ENCODE measurements at places on chromosomes 16 and 17.

DNA sequence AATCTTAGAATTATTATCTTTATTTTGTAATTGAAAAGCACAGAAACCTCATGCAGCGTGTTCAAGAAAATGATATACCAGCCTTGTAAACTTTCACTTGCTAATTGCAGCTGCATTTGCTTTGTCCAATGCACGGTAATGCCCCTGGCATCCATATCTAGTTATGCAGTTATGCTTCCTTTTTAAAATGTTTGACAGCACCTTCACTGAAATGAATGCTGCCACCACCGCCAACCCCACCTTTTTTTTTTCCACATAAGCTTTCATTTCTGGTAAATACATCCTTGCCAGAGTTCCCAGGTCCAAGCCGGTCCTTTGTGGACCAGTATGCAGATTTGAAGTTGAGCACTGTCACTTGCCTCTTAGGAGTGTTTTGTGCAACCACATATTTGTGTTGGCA lies 338.8 kb downstream of the WWOX start:
- no peak for DNase-seq

- DNase-seq, result peak; percentile 71
These were observed 580 bp downstream of the TANC2 start for GRCh38 chr17:62966426-62967204.

DNA sequence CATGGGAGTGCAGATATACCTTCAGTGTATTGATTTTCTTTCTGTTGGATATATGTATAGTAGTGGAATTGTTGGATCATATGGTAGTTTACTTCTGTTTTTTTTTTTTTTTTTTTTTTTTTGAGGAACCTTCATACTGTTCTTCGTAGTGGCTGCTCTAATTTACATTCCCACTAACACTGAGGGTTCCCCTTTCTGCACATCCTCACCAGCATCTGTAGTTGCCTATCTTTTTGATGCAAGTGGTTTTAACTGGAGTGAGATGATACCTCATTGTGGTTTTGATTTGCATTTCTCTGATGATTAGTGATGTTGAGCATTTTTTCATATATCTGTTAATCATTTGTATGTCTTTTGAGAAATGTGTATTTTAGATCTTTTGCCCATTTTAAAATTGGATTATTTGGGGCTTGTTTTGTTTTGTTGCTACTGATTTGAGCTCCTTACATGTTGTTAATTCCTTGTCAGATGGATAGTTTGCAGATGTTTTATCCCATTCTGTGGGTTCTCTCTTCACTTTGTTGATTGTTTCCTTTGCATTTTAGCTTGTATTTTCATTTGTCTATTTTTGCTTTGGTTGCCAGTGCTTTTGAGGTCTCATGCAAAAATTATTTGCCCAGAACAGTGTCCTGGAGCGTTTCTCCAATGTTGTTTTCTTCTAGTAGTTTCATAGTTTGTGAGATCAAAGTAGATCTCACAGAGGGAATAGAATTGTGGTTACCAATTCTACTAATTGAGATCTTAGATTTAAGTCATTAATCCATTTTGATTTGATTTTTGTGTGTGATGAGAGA lies 25.0 kb upstream of the BCAS3 start:
- no peak for DNase-seq

DNA sequence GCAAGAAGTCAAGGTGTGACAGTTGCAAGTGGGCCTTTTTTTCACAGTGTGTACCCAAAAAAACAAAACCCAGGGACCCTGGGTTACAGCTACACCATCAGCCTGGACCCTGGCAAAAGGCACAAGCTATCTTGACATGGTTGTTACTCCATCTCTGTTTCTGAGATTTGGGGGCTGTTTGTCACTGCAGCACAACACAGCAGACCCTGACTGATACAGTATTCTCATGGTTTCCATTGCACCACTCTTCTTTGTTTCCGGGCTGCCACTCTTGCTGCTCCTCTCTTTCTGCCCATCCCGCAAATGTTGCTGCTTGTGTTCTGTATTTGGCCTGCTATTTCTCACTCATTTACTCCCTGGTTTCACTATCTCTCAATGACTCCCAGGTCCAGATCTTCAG lies 55.2 kb downstream of the C16orf78 start:
- DNase-seq, result no peak

- no peak for DNase-seq
These were observed 35.4 kb downstream of the SYT17 start for GRCh38 chr16:19203374-19203966.

- peak; percentile 67 for DNase-seq
These were observed 18.2 kb upstream of the ABR start for GRCh38 chr17:1197781-1198490.

- DNase-seq, result no peak
These were observed 83.8 kb upstream of the HS3ST4 start for GRCh38 chr16:25608002-25608401.

DNA sequence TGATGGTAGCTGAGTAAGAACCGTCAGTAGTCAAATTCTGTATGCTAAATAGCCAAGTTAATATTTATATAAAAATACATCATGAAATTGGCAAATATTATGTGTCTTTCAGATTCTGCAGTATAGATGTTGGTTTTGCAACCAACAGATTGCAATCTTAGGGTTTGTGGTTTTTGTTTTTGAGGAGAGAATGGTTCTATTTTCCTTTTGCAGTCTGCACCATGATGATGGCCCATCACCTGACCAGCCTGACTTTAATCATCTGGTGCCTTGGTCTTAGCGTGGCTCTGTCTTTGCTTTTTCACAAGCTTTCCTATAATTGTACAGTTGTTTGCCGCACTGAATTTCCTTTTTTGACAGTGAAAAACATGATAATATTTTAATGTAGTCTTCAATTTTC lies 50.7 kb downstream of the NUP93 start:
- no peak for DNase-seq

- DNase-seq, result no peak
These were observed 120.7 kb downstream of the RAB11FIP4 start for GRCh38 chr17:31512104-31512740.

DNA sequence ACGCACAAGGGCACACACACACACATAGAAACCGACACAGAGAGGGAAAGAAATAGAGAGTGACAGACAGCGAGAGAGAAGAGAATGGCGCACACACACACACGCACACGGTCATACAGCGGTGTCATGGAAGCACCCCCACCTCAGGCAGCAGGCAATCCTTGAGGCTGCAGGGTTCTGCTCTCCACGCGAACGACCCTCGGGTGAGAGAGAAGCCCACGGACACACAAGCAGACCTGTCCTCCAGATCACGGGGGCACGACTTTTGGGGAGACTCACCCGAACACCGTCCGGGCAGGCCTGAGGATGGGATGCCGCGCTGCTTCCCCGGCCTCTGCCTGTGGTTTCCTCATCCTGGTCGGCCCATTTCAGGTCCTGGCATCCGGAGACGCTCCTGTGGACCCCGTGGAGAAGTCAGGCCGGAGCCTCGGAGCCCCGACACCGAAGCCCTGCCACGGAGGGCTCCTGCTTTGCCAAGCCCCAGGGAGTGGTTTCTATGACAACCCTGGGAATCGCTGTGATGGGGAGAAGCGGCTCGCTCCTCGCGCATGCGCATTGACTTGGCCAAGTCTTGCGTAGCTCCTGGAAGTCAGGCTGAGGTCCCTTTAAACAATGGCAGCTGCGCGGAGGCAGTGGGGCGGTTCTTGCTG lies 118.2 kb upstream of the KCNJ18 start:
- DNase-seq, result peak; percentile 85

- no peak for DNase-seq
These were observed 79.3 kb downstream of the NQO1 start for GRCh38 chr16:69647020-69647419.

DNA sequence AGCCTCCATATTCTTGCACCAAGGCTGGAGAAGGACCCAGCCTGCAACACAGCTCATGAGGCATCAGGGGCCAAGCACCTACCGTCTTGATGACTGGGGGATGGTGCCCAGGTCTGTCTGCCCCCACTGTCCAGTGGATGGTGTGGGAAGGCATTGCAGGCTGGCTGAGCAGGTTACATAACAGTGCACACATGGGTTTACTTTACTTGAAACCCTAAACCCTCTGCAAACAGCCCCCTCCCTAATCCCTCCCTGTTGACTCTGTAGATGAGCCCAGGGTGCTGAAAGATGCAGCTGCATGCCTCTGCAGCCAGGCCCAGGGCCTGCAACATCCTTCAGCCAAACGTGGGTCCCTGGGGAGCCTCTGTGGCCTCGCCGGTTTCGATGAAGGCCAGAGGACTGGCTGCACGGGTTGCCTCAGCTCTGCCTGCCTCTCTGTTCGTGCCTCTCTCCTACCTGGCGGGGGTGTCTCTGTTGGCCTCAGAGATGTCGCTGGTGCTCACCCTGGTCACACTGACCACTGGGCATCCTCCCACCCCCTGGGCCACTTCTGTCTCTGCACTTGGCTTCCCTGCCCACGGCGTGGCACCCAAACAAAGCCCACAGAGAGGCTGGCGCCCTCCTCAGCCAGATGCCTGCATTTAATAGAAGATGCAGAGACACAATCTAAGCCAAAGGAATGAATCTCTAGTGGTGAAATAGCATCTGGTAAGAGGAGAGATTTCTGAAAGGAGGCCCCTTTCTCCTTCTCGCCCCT lies 95.1 kb downstream of the METRNL start:
- DNase-seq, result no peak

DNA sequence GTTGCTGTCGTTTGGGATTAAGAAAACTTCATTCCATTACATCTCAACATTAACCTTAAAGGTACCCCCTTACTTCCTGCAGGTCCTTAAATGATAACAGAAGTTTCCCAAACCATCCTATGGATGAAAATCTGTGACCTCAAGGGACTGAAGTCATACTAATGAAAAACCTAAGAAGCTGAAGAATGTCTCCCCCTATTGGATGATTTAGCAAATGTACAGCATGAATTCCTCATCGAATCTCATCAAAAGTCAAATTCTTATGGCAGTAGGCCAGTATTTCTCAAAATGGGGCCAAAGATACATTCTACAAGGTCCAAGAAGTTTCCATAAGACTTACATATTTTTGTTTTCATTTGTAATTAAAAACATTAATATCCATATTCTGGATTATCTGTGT lies 13.5 kb downstream of the SCO1 start:
- DNase-seq, result no peak

Measured in retina (tissue), 1 donor.